ENCODE measurements at places on chromosomes 3 and 15.

DNA sequence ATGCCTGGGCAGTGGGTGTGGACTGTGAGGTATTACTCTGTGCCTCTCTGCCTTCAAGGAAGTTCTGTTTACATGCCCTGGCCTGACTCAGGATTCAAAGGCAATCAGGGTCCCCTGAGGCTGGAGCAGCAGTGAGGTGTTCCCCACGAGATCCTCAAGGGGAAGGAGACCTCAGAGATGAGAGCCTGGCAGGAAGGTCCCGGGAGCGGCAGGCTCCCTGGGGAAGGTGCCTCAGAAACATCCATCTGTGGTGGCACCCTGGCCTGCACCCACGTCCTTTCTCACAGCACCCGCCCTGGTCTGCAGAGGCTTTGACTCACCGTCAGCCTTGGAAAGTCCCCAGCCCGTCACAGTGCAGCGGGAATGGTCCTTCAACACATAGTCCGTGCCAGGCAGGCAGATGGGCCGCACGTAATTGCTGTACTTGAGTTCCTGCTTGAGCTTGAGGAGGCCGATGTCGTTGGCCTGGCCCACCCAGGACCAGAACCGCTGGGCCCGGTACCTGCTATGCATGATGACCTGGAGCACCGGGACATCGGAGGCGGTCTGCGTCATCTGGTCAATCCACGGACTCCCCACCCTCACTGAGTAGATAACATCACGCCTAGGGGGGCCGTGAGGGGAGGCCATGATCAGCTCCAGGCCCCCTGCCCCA, 3.6 kb downstream of the PRSS50 start:
- DNase-seq, result no peak

DNA sequence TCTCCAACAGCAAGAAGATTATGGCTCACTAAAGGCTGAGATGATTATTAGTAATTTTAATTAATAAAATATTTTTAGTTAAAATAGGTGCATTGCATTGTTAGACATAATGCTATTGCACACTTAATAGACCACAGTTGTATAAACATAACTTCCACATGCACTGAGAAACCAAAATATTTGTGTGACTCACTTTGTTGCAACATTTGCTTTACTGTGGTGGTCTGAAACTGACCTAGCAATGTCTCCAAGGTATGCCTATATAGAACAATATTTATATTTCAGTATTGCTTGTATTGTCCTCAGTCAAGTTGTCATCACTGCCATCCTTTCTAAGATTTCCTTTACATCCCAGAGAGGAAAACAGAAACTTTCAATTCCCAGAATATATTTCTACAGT, 1215.2 kb downstream of the SI start:
- no peak for DNase-seq

- no peak for DNase-seq
Observed at GRCh38 chr15:61146931-61147230, 82.2 kb downstream of the RORA start.

DNA sequence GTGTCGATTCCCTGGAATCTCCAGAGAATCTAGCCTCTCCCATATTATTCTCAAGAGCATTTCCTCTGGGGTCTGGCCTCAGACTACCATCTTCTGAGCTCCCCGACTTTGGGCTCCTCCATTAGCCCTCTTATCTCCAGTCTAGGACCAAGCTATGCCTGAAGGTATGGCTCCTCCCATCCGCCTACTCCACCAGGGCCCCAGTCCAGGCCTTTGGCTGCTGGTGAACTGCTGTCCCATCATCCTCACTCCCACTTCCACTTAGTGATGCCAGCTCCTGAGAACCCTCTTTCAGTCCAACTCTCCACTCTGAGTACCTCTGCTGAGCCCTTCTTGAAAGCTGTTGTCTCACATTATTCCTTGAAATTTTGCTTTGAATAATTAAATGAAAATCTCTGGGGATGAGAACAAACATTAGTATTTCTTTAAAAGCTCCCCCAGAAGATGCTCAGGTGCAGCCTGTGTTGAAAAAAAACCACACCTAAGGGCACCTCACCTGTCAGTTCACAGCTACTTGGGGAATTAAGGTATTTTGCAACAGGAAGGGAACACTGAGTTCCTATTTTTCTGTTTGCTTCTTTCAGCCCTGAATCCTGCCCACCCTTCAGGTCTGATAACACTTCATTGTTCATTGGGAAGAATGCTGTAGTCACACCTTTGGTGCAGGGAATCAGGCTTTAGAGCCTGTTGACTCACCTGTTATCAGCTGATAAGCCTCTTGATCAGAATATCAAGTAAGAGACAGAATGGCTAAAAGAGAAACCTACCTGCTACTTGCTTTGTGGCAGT, 9.5 kb downstream of the CLDN18 start:
- no peak for DNase-seq

- no peak for DNase-seq
Observed at GRCh38 chr3:27939940-27940339, 217.8 kb upstream of the EOMES start.

- DNase-seq, result no peak
Observed at GRCh38 chr3:32758375-32758753, 59.4 kb upstream of the TRIM71 start.

GRCh38 chr3:65685621-65686235, 353.0 kb downstream of the MAGI1 start:
- DNase-seq, result no peak

GRCh38 chr15:63094495-63094931, 27.1 kb upstream of the LACTB start:
- no peak for DNase-seq

DNA sequence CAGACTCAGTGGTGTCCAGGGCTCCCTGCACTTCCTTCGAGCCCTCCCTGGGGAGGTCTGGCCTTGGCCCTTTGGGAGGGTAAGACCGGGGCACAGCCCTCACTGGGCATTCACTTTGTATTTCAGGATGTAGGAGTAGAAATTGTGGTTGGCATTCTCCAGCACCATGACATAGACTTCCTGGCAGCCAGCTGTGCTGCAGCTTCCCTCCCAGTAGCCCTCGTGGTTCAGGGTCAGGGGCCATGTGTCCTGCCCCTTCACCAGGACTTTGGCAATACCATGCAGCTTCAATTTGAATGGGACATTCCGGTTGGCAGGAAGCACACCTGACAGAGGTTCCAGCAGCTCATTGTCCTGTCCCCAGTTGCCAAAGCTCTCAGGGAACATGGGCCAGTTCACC, 47.3 kb downstream of the KY start:
- DNase-seq, result no peak

DNA sequence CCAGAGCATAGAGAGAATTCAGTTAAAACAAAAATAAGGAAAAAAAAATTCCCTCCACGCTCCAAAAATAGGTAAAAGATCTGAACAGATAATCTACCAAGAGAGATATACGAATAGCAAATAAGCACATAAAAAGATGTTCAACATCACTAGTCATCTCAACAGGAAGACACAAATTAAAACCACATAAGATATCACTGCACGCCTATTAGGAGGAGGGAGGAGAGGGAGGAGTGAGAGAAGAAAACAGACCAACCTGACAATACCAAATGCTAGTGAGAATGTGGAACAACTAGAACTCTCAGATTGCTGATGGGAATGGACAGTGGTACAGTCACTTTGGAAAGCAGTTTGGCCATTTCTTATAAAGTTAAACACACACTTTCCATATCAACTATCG, 212.5 kb downstream of the FMN1 start:
- no peak for DNase-seq

DNA sequence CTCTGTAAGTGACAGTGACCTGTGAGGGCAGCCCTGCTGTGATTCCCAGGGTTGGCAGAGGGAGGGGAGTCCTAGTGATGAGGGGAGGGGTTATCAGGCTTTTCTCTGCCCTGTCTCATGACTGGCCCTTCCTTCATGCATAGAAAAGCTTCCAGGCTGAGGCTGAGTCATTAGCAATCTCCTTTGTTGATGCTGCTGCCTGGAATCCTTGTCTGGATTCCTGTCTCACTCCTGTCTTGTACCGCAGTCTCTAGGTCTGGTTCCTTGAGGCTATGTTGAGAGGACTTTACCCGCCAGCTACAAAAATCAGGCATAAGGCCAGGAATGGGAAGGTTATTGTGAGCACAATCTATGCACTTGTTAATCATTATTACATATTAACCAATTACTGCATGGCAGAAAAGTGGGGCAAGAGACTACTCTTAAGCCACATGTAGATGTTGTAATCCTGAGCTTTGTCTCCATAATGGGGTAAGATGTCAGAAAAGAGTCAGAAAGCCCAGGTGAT, 7.2 kb downstream of the KLHL6 start:
- no peak for DNase-seq

- no peak for DNase-seq
Observed at GRCh38 chr3:3586336-3586735, 212.9 kb upstream of the LRRN1 start.

DNA sequence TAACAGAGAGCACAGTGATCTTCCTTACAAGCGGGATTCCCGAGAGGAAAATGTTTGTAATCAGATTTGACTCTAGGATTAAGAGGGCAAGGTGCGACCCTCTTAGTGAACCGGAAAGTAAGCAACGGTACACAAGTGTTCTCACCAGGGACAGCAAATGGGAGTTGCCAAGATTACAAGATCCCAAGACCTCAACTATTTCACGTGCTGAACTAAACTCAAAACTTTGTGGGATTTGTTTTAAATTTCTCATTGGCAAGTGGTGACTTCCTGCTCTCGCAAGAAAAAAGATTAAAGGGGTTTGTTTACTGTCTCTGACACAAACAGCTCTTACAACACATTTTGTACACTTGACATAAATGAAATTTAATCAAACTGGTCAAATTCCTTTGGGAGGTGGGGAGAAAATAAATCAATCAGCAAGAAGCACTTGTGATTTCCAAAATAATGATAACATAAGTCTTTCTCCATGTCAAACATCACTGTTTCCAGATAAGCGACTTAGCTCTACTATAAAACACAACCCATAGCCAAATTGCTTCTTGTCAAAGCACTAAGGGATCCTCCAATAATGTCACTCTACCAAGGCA, 2.2 kb upstream of the PGPEP1L start:
- DNase-seq, result no peak

GRCh38 chr15:47661661-47662180, 55.6 kb upstream of the SEMA6D start:
- no peak for DNase-seq

GRCh38 chr3:156834435-156834834, 8.3 kb downstream of the LEKR1 start:
- DNase-seq, result no peak

DNA sequence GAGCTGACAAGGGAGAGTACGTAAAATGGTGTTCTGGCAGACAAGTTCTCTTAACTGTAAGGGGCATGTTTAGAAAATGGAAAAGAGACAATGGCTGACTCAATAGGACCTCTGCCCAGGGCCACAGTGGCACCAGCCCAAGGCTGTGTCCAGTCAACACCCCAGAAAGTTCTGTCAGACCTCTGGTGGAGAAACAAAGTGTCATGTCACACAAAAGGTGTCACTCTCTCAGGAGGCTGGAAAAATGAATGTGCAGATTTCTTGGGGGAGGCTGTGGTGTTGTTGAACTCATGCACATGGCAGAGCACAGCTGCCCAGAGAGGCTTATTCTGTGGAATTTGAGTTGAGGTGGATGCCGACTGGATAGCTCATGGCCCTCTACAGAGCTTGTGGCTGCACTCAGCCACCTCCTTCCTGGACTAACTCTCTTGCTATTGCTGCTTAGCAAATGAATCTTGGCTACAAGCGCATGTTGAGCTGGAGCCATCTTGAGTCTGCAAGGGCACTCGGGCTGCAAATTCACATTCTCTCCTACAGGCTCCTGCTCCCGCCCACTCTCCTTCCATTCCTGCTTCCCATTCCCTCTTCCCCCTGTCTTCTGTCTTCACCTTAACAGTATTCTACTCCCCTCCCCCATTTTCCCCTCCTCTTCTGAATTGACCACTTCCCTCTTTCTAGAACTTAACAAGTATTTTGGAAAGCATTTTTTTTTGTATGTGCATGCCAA, 55.8 kb upstream of the SLC7A14 start:
- DNase-seq, result no peak

GRCh38 chr15:90360746-90361145, 8.7 kb downstream of the ZNF774 start:
- DNase-seq, result no peak

DNA sequence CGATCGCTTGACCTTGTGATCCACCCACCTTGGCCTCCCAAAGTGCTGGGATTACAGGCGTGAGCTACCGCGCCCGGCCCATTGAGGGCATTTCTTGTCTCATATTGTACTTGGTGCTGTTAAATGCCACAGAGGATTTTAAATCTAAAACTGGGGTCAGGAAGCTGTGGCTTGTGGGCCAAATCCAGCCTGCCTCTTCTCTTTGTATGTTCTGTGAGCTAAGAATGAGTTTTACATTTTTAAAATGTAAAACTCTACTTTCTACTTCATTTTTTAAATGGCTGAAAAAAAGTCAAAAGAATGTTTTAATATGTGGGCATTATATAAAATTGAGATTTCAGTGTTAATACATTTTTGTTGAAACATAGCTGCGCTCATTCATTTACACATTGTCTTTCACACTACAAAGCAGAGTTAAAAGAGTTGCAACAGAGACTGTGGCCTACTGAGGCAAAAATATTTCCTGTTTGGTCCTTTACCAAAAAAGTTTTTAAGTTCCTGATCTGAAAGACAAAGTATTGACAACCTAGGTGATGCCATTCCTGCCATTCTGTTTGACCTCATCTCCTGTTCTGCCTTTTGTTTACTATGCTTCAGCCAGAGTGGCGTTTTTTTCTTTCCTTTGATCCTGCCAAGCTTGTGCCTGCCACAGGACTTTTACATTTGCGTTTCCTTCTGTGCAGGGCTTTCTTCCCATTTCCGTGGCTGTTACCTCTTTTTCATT, 50.4 kb downstream of the PDCD6IP start:
- DNase-seq, result no peak

GRCh38 chr3:197428117-197428801, 127.5 kb downstream of the BDH1 start:
- peak; percentile 71 for DNase-seq

GRCh38 chr15:68846851-68847439, 26.2 kb upstream of the ANP32A start:
- no peak for DNase-seq

GRCh38 chr3:38601956-38602550, 47.4 kb downstream of the SCN5A start:
- peak; percentile 89 for DNase-seq

DNA sequence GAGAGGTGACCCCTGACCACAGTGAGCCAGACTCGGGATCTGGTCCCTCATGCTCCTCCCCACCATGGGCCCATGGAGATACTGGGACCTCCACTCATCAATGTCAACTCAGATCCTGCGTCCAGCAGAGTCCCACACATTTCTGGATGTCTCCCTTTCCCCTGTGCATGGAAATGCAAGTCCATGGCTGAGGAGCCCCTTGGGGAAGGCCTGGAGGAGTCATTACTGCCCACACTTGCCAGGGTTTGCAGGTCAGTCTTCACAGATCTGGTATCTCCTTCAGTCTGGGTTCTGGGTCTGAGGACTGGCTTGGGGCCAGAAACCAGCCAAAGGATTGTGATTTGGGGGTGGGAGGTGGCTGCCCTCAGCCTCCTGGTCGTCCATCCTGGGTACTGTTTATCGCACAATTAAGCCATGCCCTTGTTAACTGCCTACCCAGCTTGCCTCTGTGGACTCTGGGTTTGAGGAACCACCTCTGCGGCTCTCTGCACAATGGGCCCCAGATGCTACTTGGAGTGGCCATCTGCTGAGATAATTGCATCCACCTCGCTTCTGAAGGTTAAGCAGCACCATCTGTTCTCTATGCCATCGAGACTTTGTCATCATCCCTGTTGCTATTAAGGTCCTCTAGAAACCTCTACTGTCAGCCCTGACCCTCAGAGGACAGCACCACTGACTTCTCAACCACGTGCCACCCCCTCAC, 49.9 kb upstream of the KLF13 start:
- DNase-seq, result peak; percentile 56

Measured in SK-N-DZ (cell line).